ENCODE measurements at places on chromosomes 12 and 14. TPM values are rescaled to one million over a fixed set of nuclear protein-coding genes. Genes with fewer than 3 reads are reported as not detected.

DNA sequence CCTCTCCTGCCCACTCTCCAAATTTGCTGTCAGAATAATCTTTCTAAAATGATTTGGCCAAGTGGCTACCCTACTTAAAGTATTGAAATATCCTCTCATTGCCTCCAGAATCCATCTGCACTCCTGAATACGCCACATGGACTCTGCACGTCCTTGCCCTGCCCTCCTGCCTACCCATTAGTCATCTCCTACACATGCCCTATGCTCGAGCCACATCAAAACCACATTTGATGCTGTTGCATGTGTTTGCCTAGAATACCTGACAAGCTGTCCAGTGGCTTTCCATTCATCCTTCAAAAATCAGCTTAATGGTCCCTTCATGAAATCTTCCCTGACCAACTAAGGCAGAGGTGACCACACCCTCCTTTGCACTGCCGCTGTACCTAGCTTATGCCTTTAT is 17.0 kb downstream of the VCPKMT start:
- no peak for DNase-seq

- DNase-seq: no peak
Measured at GRCh38 chr14:78829274-78829673, 659.1 kb downstream of the NRXN3 start.

DNA sequence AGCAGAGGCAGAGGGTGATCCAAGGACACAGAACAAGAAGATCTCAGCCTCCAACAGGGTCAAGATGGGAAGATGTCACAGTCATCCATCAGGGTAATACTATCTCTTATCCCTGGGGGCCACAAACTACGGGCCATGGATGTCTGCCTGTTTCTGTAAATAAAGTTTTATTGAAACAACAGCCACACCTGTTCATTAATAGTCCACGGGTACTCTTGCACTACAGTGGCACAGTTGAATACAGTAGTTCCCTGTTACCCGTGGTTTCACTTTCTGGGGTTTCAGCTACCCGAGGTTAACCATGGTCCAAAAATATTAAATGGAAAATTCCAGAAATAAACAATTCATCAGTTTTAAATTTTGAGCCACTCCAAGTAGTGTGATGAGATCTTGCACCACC is 65.9 kb downstream of the BCL11B start:
- DNase-seq: no peak

- no peak for DNase-seq
Measured at GRCh38 chr12:26276709-26277108, 81.3 kb downstream of the SSPN start.

DNA sequence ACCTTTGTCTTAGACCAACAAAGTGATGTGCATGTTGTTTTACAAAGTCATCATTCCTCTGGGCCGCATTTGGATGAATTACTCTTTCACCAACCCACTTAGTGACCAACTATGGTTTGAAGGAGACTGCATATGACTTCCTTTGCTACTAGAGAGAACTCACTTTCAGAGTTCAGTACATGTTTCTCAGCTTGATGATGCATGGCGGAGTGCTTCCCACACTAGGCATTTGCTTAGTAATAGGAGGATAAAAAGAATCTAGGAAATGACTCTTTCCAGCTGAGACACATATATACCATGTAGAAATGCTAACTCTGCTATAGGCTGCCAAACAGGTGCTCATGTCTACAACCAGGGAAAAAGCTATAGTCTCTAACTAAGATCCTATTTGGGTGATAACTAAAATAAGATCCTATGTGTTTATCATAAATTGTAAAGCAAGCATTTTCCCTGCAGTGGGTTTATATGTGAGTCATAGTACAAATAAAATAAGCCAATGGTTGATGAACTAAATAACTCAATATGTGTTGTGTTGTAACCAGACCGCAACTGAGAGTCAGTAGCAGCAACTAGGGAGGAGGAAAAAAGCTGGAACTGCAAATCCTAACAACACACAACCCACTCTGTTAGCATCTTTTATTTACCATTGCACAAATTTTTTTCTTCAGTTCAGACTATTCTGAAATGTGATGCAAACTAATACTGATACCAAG is 87.2 kb downstream of the TSPAN8 start:
- no peak for DNase-seq

DNA sequence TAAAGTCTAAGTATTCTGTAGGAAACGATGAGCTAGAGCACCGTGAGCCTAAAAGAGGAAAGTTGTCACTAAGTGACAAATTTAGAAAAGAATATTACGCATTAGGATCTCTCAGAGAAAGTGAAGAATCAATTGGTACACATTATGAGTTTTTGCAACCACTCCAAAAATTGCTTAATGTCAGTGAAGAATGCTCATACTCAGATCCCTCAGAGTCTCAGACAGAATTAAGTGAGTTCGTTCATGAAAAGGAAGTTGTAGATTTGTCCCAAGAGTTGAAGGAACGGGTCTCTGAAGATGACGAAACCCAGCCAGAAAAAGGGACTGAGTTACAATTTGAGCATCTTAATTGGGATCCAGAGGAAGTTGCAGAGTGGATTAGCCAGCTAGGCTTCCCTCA is 1.5 kb downstream of the SAMD15 start:
- DNase-seq: no peak

SLC25A47 gene
- total RNA-seq: not detected

DNA sequence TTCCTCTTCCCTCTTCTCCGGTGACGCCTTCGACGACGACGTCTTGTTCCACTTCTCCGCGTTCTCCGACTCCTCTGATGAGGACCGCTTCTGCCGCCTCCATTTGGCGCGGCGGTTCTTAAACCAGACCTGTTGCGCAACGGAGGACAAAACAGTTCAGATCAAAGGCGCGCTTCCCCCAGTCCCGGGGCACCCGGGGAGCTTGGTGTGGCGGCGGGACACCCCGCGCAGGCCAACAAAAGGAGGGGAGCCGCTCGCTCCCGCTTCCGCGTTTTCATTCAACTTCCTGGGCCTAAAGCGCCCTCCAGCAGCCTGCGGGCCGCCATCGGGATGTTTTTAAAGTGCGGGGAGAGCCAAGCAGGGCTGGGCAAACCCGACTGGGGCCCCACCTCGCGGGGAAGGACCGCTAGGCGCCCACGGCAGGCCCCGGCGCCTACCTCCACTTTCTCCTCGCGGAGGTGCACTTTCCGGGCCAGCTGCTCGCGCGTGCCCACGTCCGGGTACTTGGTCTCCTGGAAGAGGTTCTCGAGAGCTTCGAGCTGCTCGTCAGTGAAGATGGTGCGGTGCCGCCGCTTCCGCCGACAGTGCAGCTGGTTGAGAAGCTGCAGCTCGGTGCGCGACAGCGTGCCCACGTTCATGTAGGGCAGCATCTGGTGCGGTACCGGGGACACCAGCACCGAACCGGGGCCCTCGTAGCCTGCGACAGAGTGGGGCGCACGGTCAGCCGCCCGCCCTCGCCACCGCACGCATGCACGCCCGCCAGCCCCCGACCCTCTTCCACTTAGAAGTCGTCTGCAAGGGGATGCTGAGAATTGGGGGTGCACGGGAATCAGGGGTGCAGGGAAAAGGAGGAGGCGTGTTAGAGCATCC is 1.2 kb downstream of the GSC start:
- no peak for DNase-seq

DNA sequence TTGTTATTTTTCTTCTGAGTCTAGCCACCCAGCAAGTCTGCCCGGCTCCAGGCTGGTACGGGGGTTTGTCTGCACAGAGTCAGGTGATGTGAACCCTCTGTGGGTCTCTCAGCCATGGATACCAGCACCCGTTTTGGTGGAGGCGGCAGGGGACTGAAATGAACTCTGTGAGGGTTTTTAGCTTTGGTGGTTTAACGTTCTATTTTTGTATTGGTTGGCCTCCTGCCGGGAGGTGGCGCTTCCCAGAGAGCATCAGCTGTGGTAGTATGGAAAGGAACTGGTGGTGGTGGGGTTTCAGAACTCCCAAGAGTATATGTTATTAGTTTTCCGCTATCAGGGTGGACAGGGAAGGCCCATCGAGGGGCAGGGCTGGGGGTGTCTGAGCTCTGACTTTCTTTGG is 5.3 kb upstream of the SERPINA4 start:
- DNase-seq: no peak

DNA sequence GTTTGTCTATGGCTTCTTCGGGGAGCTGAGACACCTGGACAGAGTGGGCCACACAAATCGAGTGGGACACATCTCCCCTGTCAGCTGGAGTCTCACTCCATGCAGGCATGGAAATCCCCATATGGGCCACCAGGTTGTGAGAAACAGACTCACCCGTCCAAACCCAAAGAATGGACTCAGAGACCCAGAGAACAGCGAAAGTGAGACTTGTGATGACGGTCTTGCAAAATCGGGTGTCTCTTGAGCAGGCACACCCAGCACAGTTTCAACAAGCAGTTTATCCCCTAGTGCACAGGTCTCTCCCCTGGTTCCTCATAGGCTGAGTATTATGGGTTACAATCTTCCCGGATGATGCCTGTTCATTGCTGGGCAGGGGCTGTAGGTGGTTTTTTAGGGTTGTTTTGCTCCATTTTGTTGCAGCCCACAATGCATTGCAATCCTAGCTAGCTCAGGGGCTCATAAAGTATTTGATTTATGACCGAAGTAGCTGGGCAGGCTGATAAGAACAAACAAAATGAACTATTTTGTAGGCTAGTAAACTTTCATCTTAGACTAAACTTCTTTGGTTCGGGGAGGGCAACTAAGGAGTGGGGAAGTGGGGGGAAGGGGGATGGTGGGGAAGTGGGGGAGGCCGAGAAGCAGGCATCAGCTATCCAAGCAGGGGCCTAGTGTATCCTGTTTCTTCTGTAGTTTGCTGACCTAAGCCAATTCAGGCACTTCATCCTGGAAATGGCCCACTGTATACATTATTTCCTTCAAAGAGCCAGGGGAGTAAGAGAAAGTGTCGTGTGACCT is 45.3 kb downstream of the IQSEC3 start:
- DNase-seq: no peak

RPL10L gene
- total RNA-seq: not detected

DNA sequence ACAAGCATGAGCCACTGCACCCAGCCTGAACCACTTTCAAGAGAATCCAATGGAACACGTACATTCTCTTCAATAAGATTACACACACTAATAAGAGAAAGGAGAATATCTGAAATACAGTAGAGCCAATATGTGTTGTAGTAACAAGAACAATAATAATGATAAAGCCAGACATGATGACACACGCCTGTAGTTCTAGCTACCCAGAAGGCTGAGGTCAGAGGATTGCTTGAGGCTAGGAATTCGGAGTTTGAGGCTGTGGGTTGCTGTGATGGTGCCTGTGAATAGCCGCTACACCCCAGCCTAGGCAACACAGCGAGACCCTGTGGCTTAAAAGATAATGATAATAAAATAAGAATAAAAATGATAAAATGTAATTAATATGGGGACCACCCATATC is 15.6 kb downstream of the APOBEC1 start:
- no peak for DNase-seq
